ENCODE measurements at places on chromosomes 3 and 15.

GRCh38 chr3:144831955-144832716 lies 860.5 kb downstream of the DIPK2A start:
- no peak for DNase-seq

- no peak for DNase-seq
These were observed 241.7 kb upstream of the HES1 start for GRCh38 chr3:193894121-193894863.

GRCh38 chr3:103393395-103394186 lies 958.8 kb downstream of the ZPLD1 start:
- DNase-seq = no peak

DNA sequence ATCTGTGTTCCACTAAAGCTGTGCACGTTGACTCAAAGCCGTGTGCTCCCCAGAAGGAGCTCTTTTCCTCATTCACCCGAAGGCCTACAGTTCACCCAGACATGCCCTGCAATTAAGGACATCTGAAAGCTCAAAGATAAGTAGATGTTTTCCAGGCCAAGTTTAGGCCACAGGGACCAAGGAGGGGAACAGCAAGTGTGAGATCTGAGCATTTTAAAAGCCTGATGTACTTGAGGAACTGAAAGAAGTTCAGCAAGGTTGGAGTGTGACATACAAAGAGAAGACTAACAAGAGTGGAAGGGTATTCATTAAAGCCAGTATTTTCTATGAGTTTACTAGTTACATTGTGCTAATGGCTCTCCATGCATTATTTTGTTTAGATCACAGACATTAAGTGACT lies 68.0 kb downstream of the CASR start:
- no peak for DNase-seq

GRCh38 chr3:105960381-105960780 lies 91.6 kb upstream of the CBLB start:
- no peak for DNase-seq
